ENCODE measurements at places on chromosomes 7 and 10.

DNA sequence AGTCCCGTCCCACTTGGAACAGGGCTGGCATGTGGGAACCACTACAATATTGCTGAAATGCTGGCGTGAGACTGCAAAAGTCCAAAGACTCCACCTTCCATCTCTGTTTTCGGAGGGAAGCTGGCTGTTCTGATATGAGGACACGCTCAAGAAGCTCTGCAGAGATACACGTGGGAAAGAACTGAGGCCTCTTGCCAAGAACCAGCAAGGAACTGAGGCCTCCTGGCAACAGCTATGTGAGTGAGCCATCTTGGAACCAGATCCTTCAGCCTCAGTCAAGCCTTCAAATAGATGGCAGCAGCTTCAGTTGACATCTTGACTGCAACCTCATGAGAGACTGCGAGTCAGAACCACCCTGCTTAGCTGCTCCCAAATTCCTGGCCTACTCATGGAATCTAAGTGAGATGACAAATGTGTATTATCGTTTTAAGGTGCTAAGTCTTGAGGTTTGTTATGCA is 30.8 kb downstream of the SGMS1 start:
- no peak for DNase-seq

DNA sequence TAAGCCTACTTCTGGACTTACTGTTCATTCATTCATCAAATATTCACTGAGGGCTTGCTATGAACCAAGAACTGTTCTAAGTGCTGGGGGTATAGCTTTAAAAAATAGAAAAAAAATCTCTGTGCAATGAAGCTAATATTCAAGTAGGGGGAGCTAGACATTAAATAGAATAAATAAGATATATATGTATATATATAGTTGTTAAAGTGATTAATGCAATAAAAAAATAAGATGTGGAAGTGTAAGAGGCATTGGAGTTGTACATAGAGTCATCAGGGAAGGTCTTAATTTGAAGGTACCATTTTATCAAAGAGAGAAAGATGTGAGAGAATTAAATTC is 181.2 kb upstream of the AGR3 start:
- DNase-seq = no peak

- no peak for DNase-seq
Measured at GRCh38 chr7:155509725-155510551, 36.4 kb downstream of the CNPY1 start.

GRCh38 chr7:104791080-104791479 is 222.9 kb upstream of the KMT2E start:
- DNase-seq = no peak

DNA sequence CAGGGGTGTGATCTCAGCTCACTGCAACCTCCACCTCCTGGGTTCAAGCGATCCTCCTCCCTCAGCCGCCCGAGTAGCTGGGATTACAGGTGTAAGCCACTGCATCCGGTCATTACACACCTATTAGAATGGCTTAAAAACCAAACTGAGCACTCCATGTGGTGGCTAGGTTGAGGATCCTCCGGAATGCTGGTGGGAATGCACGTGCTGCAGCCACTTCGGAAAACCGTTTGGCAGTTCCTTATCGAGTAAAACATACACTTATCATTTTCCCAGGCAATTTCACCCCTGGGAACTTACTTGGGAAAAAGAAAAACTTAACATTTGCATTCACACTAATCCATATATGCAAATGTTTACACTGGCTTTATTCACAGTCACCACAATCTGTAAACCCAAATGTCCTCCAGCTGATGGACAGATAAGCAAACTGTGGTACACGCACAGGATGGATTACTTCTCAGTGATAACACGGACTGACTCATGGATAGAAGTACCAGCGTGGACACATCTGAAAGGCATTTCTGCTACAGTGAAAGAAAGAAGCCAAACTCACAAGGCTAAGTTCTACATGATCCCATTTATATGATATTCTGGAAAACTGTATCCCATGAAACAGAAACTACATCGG is 20.4 kb downstream of the RFC2 start:
- no peak for DNase-seq

DNA sequence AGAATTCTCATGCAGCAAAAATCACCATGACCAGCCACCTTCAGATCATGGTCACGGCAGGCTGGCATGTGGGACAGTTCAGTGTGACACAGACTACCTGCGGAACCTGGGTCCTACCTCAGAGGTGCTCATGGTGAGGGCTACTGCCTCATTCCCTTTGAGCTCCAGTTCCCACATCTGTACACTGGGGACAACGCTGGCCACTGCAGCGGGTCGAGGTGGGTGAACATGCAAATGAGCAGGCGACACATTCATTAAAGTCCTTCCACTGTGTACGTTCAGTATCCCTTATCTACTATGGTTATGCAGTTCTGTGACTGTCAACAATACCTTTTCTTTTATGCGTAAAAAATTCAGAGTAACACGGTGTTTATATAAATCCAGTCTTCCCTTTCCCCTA is 218.7 kb upstream of the AOAH start:
- no peak for DNase-seq

DNA sequence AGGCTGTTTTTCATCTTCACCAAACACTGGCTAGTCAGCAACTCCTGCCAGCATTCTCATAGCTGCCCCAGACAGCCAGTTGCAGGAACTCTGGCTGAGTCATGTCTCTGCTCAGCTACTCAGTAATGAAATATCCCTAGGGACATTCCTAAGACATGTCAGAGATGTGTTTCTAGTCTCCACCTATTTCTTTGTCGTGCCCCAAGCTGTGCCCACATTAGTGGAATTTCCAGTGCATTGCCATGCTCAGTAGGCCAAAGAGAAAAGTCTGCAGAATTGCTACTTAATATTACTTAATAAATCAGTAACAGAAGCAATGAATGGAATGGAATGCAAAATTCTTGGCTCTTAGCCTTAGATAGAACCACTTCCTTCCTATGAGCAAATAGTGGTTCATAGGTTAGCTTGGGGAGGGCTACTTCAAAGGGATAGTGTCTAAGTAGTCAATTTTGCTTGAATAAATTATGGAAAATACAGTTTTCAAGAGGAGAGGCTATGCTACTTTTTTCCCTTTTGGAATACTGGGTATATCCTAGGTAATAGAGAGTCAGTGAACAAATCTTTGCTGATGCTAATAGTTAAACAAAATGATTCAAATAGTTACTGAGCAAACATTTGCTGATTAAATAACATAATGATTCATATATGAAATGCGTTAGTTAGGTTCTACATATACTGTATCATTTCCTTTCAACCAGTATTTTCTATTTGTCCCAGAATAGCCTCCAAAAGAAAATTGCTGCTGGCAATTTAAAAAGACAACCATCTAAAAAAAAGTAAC is 23.6 kb upstream of the SEMA3C start:
- no peak for DNase-seq

DNA sequence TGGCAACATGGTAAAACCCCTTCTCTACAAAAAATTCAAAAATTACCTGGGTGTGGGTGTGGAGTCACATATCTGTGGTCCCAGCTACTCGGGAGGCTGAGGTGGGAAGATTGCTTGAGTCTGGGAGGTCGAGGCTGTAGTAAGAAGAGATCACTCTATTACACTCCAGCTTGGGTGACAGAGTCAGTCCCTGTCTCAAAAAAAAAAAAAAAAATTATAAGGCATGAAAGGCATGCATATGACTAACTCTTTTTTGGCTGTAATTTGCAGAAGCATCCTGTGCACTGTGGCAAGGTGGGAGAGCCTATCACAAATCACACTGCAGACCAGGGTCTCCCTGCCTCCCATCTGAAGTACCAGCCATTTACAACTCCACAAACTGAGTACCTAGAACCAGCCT is 14.1 kb upstream of the MYPN start:
- no peak for DNase-seq

DNA sequence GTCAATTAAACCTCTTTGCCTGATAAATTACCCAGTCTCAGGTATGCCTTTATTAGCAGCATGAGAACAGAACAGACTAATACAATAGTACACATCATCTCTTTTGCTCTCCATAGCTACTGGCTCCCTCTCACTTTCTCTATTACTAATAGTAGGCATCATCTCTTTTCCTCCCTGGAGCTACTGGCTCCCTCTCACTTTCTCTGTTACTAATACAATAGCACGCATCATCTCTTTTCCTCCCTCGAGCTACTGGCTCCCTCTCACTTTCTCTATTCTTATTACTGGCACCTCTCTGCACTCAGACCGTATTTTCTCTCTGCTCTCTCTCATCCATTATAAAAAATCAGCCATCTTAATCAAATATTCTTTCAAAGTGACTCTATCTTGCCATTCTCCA is 37.1 kb downstream of the SLC25A13 start:
- DNase-seq = no peak

DNA sequence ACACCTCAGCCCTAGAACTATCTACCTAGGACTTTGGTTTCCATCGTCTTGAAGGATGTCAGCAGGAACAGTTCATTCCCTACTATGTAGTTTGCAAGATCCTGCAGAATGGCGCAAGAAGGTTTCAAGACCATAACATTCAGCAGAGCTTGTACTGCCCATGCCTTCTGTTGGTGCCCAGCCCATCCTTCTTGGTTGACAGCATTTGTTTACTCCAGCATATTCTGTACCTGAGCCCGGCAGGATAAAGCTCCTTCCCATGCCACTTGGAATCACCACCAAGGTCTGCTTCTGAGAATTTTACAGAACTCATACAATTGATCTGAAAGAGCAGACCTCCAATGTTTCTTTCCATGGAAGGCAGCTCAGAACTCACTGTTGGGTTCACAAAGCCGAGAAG is 150.8 kb downstream of the ARID5B start:
- no peak for DNase-seq

GRCh38 chr7:127731431-127732080 is 79.6 kb downstream of the SND1 start:
- no peak for DNase-seq

GRCh38 chr10:34758447-34758996 is 56.6 kb downstream of the PARD3 start:
- no peak for DNase-seq

DNA sequence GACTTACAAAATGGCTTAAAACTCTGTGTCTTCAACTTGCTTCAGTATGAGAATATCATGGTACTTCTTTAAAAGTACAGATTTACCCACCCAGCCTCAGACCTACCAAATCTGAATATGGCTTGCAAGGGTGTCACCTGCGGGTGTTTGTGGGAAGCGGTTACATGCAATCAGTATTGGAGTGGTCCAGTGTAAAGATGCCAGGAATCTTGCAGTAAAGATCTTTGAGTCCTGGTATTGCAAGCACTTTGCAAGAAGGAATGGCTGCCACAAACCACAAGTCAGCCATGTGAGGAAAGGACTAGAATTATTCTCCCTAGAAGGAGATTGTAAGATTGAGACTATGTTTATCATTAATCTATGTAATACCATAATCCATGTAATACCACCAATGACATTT is 115.1 kb downstream of the PON1 start:
- DNase-seq = no peak

- DNase-seq = no peak
Measured at GRCh38 chr7:124630395-124630794, 135.2 kb downstream of the GPR37 start.

DNA sequence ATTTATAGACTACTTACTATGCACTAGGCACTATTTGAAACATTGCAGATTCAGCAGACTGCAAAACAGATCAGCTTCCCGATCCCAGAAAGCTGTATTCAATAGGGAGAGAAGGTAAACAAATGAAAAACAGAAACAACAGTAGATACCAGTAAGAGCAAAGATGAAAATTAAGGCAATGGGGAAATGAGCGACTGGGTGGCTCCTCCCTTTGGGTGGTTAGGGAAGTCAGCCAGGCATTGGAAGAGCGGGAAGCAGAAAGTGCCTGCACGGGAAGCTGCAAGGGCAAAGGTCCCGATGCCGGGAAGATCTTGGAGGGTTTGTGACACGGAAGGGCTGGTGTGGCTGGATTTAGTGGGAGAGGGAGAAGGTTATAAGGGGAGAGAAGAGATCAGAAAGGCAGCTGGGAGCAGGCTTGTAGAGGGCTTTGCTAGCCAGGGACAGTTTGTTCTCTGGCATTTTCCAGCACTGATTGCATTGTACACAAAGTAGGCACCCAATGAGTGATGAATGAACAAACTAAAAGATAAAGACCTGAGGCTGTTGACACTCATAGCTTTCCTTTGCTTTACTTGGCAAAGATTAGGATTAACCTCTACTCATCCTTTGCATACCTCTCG is 67.8 kb downstream of the NAMPT start:
- DNase-seq = no peak

GRCh38 chr7:92681633-92682032 is 91.4 kb upstream of the FAM133B start:
- no peak for DNase-seq

- DNase-seq = peak; percentile 78
Measured at GRCh38 chr7:92695308-92696261, 105.4 kb upstream of the FAM133B start.

DNA sequence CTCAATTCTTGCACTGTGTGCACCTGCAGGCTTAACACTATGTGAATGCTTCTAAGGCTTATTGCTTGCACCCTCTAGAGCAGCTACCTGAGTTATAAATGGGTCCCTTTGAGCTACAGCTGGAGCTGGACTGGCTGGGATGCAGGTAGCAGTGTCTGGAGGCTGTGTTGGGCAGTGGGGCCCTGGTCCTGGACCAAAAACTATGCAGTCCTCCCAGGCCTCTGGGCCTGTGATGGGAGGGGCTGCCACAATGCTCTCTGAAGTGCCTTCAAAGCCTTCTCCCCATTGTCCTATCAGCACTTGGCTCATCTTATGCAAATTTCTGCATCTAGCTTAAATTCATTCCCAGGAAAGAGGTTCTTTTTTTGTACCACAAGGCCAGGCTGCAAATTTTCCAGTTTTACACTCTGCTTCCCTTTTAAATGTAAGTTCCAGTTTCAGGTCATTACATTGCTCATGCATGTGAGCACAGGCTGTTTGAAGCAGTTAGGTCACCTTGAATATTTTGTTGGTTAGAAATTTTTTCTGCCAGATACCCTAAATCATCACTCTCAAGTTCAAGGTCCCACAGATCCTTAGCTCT is 26.0 kb downstream of the KBTBD2 start:
- no peak for DNase-seq

GRCh38 chr7:27714831-27715444 is 25.0 kb upstream of the TAX1BP1 start:
- no peak for DNase-seq

- DNase-seq = no peak
Measured at GRCh38 chr10:80414142-80414895, 6.0 kb downstream of the PRXL2A start.

DNA sequence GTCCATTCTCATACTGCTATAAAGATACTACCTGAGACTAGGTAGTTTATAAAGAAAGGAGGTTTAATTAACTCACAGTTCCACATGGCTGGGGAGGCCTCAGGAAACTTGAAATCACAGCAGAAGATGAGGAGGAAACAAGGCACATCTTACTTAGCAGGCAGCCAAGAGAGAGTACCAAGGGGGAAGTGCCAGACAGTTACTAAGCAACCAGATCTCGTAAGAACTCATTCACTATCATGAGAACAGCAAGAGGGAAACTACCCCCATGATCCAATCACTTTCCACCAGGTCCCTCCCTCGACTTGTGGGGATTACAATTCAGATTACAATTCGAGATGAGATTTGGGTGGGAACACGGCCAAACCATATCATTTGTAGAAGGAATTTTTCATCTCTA is 36.3 kb downstream of the NHLRC2 start:
- no peak for DNase-seq

- DNase-seq = peak; percentile 69
Measured at GRCh38 chr7:151013733-151014497, 10.4 kb downstream of the ATG9B start.

Data from right renal cortex interstitium (tissue), 3 donors.